ENCODE measurements at places on chromosomes 5 and 9.

GRCh38 chr5:139228201-139228803 lies 30.1 kb upstream of the SIL1 start:
- DNase-seq: no peak

GRCh38 chr5:143258559-143259253 lies 144.8 kb downstream of the NR3C1 start:
- DNase-seq: no peak

DNA sequence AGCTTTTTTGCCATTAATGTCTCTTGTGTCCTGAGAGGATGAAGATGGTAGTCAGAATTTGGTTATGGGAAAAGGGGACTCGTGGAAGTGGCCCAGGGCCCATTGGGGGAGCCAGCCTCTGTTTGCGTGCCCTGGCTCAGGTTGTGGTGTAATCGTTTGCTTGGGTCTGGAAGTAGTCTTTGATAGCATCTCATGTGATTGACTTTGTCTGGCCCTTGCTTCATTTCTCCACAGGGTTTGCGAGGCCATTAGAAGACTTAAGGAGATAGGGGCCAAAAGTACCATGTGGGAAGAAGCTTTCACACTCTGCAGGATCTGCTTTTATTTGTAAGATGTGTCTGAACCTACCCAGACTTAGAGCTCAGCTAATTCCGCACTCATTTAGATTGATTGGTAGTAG lies 114.5 kb downstream of the FGF1 start:
- no peak for DNase-seq

DNA sequence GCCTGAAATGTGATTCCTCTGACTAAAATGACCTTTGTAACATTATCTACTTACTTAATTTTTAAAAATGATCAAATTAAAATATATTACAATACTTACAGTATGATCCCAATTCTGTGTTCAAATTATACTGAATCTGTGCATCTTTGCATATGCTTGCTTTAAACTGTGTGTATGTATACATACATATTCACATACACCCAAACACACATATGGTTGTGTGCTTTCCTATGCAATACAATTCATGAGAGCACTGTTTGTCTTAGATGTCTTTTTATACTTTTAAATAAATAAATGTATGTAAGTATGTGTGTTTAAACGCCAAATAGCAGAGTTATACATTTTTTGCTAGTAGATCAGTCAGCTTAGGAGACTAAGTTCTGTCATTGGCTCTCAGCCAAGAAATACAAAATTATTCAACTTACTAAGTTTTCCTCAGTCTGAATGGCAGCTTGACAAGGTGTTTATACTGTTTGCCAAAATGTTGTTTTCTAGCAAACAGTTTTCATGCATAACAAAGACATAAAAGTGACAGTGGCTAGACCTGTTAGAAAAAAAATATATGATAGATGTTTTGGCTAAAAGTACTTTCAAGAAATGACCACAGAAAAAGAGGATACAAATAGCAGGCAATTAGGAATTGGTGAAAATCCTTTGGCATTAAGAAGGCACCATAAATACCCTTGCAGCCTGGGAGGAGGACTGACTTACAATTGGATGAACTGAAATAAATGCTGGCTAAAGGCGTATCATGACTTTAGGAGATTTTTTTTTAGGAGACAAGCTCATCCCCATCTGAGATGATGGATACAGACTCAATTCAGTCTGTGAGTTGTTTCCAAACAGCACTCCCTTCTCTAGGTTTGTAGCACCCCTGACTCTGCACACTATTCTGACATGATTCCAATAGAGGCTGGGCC lies 7.9 kb downstream of the TICAM2 start:
- DNase-seq: no peak

- DNase-seq: no peak
These were observed 76.3 kb downstream of the MUSK start for GRCh38 chr9:110744715-110745384.

DNA sequence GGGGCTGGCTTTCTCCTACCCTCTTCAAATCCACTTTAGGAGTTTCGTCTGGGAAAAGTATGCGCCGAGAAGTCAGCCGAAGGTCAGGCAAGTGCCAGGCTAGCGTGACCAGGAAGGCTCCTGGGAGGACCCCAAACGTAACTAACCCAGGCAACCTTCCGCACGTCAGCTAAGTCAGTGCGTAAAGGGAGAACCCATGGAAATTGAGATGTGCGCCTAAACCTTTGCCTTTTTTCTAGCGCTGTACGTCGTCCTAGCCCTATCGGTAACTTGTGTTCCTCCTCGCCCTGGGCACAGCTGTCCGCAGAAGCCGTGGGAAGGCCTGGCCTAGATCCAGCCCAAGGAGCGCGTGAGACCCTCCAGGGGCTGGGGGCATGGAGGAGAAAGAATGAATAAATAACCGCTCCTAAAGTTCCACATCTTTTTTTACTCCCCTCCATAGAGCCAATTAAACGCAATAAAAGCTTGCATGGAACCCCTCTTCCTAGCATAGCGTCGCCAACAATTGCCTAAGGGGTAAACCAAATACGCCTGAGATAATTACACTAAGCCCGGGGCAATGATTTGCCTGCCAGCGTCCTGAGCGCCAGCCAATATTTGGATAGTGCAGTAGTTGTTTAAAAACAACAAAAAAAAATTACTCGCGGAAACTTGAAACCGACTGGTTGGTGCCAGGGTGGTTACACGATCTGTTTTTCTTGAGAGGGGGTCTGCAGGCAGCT lies 4.0 kb upstream of the FOXB2 start:
- DNase-seq: no peak

DNA sequence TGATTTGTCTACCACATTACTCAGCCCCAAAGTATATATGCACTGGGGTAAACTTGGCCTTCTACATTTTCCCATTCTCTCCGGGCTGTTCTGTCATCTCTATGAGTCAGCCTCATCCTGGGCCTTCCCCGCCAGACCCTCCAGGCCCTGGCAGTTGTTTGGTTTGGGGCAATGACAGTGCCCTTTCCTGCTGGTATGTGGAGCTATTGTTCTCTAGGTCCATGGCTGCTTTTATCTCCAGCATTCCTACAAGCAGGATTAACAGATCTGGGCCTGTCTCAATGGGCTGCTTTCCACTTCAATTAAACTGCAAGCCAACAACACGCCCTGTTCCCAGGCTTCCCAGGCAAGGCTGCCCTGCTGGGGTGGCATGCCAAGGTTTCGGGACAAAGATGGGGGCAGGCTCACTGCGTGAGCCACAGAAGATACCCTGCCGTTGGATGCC lies 136.4 kb downstream of the SLIT3 start:
- DNase-seq: peak; percentile 5

Measured in C1 segment of cervical spinal cord (tissue), 14 donors.